Cortex of kidney (tissue), 1 donor: ENCODE measurements at places on chromosomes 7 and 10.

GRCh38 chr10:72740528-72740927, 48.6 kb downstream of the MCU start:
- DNase-seq, result no peak

- DNase-seq, result no peak
Observed at GRCh38 chr7:99525713-99526440, 21.4 kb downstream of the ZKSCAN5 start.

GRCh38 chr7:30188811-30189210, 54.0 kb downstream of the MTURN start:
- DNase-seq, result no peak

GRCh38 chr7:85719981-85720953, 533.4 kb upstream of the SEMA3D start:
- no peak for DNase-seq

DNA sequence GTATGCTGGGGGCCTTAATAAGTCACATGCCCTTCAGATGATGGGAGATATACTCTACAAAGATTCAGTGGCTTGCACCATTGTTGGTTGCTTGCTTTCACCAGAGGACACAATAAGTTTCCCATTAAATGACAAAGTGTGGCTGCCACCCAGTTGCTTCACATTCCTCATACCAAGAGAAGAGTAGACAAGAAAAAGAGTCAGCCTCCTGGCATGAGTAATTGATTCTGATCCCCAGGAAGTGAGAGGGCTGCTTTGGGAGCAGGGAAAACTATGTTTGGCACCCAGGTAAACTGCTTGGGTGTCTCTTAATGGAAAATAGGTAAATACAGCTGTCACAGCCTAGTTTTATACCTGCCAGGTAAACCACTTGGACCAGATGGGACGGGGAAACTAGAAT, 66.7 kb upstream of the IL6 start:
- no peak for DNase-seq

DNA sequence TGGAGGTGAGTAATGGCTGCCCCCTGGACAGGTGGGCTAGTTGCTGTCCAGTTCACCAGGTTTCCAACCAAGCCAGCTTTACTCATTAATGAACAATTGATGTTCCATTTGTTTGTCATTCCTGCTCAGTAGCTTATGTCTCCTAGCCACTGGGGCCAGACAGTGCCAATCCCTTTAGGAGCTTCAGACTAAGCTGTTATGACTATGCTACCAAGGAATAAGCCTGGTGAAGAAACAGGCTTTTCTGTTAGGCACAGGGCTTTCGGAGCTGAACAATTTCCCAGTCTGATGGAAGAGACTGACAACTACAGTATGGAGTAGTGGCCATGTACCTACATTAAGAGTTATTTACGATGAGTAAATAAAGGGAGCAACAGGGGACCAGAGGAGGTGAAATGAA, 2.1 kb upstream of the FMC1 start:
- no peak for DNase-seq

DNA sequence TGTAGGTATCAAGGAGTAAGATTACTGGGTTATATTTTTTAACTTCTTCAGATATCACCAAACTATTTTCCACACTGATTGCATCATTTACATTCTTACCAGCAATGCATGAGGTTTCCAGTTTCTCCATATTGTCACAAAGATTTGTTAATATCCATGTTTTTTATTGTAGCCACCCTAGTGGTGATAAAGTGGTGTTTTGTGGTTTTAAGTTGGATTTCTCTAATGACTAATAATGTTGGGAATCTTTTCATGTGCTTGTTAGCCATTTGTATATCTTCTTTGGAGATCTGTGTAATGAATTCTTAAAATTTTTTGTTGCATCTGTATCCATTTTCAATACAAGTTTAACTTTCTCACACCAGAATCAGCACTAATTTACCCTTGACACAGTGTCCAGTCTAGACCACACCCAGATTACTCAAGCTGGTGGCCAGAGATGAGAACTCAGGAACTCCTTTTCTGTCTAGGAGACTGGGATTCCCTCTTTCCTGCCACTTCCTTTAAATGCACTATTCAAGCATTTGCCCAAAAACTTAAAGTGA, 67.0 kb upstream of the PLXDC2 start:
- no peak for DNase-seq

DNA sequence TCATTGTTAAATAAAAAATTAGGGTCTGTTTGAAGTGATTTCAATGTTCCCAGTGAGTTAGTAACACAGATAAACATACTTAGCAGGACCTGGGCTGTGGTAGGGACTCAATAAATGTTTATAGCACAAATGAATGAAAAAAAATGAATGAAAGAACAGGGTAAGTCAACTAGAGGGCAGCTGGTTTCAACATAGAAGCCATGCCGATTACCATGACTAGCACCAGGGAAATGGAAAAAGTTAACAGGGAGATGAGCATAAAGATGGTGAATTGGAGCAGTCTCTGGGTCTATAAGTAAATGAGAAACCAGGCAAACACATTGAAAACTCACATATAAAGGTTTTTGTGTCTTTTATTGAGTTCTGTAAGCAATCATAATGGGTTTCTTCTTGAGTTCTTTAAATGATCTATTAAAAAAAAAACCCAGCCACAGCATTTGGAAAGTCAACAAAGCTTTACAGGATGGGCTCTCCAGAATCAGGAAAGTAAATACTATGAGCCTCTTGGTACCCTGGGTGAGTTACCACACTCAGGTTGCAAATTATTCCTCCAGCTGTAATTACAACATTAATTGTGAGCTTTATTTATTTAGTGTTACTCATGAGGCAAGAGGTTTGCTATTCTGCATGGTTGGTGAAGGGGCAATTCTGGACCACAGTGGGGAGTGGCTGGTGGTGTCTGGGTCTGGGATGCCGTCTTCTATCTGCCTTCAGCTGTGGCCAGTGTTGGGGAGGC, 46.1 kb upstream of the MTPN start:
- no peak for DNase-seq

GRCh38 chr7:76260171-76260703, 42.2 kb upstream of the HSPB1 start:
- no peak for DNase-seq
